Aorta (tissue), 5 donors: ENCODE measurements at places on chromosomes 2 and 18. TPM values are rescaled to one million over a fixed set of nuclear protein-coding genes. Genes with fewer than 3 reads are reported as not detected.

GRCh38 chr2:224786848-224787247 lies 70.7 kb upstream of the CCDC195 start:
- DNase-seq, result no peak

DNA sequence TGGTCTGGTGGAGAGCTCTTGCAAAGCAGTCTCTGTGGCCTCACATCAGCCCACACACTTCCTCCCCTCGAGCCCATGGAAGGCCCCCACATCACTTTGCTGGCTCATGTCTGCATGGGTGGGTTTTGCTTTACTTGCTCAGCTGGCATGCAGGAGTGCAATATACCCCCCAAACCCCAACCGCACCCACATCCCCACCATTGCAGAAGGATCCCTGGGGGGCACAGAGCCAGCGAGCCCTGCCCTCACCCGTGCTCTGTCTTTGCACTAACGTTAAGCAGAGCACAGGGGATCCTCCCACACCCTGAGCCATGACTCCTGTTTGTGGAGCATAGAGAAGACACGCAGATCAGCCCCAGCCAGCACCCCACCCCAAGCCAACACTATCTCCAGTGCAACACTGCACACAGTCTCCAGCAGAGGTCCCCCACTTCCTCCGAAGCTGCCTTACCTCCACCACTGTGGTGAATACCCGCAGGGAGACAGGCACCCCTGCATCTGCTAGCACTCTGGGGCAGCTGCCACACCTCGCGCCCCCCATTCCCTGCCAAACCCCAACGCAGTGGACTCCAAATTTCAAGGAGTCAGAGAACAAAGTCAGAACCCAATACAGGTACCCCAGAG lies 177.8 kb upstream of the RGPD4 start:
- no peak for DNase-seq

GRCh38 chr2:118580651-118581050 lies 266.8 kb downstream of the EN1 start:
- no peak for DNase-seq

DNA sequence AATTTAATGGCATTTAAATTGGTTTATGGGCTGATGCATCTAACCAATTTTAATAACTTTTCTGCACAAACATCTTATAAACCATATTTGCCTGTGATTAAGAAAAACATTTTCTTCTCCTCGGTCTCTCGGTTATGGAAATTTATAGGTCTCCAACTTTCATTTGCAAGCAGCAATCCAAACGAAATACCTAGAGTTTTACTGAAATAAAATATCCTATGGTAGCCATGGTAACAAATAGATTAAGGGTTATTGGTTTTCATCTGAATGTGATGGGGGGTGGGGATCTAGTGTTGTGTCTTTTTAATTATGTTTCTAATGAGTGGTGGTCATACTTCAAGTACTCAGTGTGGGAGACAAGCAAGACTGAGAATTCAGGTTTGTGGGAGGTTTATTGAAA lies 2.9 kb downstream of the KLHL29 start:
- DNase-seq, result no peak

- DNase-seq, result no peak
Measured at GRCh38 chr2:139790807-139791752, 1010.9 kb upstream of the NXPH2 start.

DNA sequence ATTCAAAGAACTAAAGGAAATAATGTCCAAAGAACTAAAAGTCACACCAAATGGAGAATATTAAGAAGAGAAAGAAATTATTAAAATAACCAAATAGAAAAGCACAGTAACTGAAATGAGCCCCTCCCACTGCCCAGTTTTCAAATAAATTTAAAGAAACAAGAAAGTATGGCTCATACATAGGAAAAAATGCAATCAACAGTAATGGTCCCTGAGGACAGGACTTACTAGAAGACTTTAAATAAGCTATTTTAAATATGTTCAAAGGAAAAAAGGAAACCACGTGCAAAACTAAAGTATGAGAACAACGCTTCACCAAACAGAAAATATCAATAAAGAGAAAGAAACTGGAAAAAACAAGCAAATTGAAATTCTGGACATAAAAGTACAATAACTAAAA lies 58.9 kb downstream of the TMEM131 start:
- DNase-seq, result no peak

Gene SLC19A3
- total RNA-seq, result 2.8 TPM

Gene CFAP210
- not detected for total RNA-seq

Gene IL37
- not detected for total RNA-seq

Gene RAMP1
- 230 TPM for total RNA-seq
